Sigmoid colon (tissue), 7 donors: ENCODE measurements at places on chromosomes 1 and 21. TPM values are rescaled to one million over a fixed set of nuclear protein-coding genes. Genes with fewer than 3 reads are reported as not detected.
A peak's percentile ranks its signal among the peaks of the same experiment; 100 is the strongest.

Gene PRKCZ
- polyA plus RNA-seq, result 37.7 TPM

Gene ASTN1
- not detected for polyA plus RNA-seq

Gene OR2C3
- polyA plus RNA-seq, result not detected

Gene CYP4A11
- polyA plus RNA-seq, result not detected

Gene KRTAP19-1
- polyA plus RNA-seq, result not detected

Gene CLEC20A
- polyA plus RNA-seq, result not detected

- peaks cover 9% of the 10 kb centered on the region for H3K4me1 ChIP-seq
- peak overlapping the region; percentile 90 for H3K27ac ChIP-seq
- no peaks in the 10 kb centered on the region for H3K27me3 ChIP-seq
- no peaks in the 10 kb centered on the region for H3K36me3 ChIP-seq
- peak overlapping the region; percentile 99 for H3K4me3 ChIP-seq
- no peak for DNase-seq
Measured at GRCh38 chr1:109040989-109041620, 797 bp downstream of the WDR47 start.

- H3K4me1 ChIP-seq, result no peaks in the 10 kb centered on the region
- no peaks in the 10 kb centered on the region for H3K36me3 ChIP-seq
- H3K27ac ChIP-seq, result no peak overlapping the region
- DNase-seq, result no peak
- no peak overlapping the region for H3K4me3 ChIP-seq
Measured at GRCh38 chr1:30471307-30471706, 252.1 kb downstream of the MATN1 start.

DNA sequence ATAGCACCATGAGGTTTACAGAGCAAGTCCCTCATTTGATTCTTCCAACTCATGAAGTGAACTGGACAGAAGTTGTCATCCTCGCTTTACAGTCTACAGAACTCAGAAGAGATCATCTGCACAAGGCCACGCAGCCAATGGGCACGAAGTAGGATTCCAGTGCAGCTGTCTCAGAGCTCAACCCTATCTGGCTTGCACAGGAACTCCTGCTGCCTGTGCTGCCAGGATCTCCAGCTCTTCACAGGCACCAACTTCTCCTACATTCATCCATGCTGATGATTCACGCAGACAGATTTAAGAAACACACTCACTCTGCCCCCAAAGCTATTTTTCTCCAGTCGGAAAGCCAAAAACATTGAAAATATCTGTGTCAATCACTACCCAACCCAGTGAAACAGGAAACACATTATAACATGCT is 157.0 kb downstream of the RERE start:
- no peak overlapping the region for H3K4me3 ChIP-seq
- peaks cover 65% of the 10 kb centered on the region for H3K4me1 ChIP-seq
- H3K27me3 ChIP-seq, result no peaks in the 10 kb centered on the region
- DNase-seq, result peak; percentile 82
- no peaks in the 10 kb centered on the region for H3K36me3 ChIP-seq

- peaks cover 60% of the 10 kb centered on the region for H3K4me1 ChIP-seq
- H3K36me3 ChIP-seq, result peaks cover 2% of the 10 kb centered on the region
- no peak for DNase-seq
- peak overlapping the region; percentile 50 for H3K27ac ChIP-seq
- no peak overlapping the region for H3K4me3 ChIP-seq
Measured at GRCh38 chr1:68196676-68197075, 35.6 kb downstream of the WLS start.

GRCh38 chr1:71296551-71297134 is 215.8 kb upstream of the ZRANB2 start:
- H3K4me3 ChIP-seq, result no peak overlapping the region
- no peak for DNase-seq
- no peaks in the 10 kb centered on the region for H3K27me3 ChIP-seq
- no peak overlapping the region for H3K27ac ChIP-seq
- H3K4me1 ChIP-seq, result no peaks in the 10 kb centered on the region

GRCh38 chr1:54581621-54582035 is 33.6 kb downstream of the ACOT11 start:
- H3K27me3 ChIP-seq, result no peaks in the 10 kb centered on the region
- H3K4me3 ChIP-seq, result no peak overlapping the region
- peaks cover 56% of the 10 kb centered on the region for H3K4me1 ChIP-seq
- no peaks in the 10 kb centered on the region for H3K36me3 ChIP-seq

GRCh38 chr1:202638019-202638700 is 72.1 kb downstream of the SYT2 start:
- H3K4me3 ChIP-seq, result no peak overlapping the region
- H3K4me1 ChIP-seq, result peaks cover 11% of the 10 kb centered on the region
- DNase-seq, result no peak
- H3K27me3 ChIP-seq, result peaks cover 17% of the 10 kb centered on the region

GRCh38 chr21:16187603-16188301 is 458.0 kb downstream of the USP25 start:
- H3K27ac ChIP-seq, result no peak overlapping the region
- peaks cover 18% of the 10 kb centered on the region for H3K4me1 ChIP-seq
- H3K36me3 ChIP-seq, result no peaks in the 10 kb centered on the region

DNA sequence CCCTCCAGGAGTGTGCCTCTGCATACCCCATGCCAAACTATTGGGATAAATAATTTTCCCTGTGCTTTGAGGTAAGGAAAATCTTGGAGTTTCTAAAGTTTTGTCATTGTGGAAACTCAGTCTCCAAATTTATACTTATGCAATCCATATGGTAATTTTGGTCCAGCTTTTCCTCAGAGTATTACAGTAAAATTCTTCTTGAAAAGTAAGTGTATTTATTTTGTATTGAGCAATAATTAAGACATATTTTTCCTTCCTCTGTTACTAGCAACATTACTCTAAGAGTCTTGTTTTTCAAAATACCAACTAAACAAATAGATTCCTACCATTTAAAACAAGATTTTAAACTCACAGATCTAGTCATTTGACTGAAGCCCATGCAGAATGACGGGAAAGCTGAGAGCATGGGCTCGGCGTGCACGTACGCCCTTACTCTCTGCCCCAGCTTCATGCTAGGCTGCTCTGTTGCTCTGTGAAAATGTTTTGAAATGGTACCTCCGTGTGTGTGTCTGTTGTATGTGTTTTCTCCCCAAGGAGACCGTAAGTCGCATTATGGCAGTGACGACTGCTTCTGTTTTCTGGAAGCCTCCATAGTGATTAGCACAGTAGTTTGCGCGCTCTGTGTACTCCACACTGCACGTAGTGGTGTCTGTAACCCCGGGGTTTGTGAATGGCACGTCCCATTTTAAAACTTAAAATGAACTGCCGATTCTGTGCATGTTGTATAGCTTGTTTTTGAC is 165.3 kb downstream of the SDCCAG8 start:
- H3K4me1 ChIP-seq, result peaks cover 23% of the 10 kb centered on the region
- no peaks in the 10 kb centered on the region for H3K27me3 ChIP-seq
- peaks cover 10% of the 10 kb centered on the region for H3K36me3 ChIP-seq
- no peak overlapping the region for H3K4me3 ChIP-seq
- no peak overlapping the region for H3K27ac ChIP-seq

- H3K27me3 ChIP-seq, result no peaks in the 10 kb centered on the region
- no peak overlapping the region for H3K4me3 ChIP-seq
- H3K27ac ChIP-seq, result no peak overlapping the region
- DNase-seq, result no peak
- H3K36me3 ChIP-seq, result no peaks in the 10 kb centered on the region
- no peaks in the 10 kb centered on the region for H3K4me1 ChIP-seq
Measured at GRCh38 chr1:191870490-191870889, 287.8 kb upstream of the RGS18 start.

DNA sequence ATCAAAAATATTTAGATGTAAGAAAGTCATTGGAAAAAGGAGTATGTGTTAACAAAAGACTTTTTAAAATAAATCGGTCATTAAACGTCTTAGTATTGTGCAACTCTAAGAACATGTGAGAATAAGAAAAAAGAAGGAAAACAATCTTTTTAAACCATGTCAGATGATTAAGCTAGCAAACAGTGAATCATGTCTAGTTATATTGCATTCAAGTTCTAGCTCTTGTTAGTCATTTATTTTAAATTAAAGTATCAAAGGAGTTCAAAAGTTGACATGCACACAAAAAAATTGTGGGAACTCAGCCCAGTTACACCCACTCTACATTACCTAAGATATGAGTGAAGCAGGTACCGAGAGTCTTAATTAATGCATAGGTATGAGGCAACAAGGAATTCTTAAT is 9.8 kb downstream of the FRRS1 start:
- DNase-seq, result no peak
- no peak overlapping the region for H3K4me3 ChIP-seq

- H3K4me1 ChIP-seq, result no peaks in the 10 kb centered on the region
- no peak overlapping the region for H3K27ac ChIP-seq
- H3K36me3 ChIP-seq, result no peaks in the 10 kb centered on the region
Measured at GRCh38 chr1:24725209-24725651, 20.0 kb upstream of the CLIC4 start.
